ENCODE measurements at places on chromosomes 4 and X.

- no peaks in the 10 kb centered on the region for H3K27me3 ChIP-seq
- no peaks in the 10 kb centered on the region for H3K4me1 ChIP-seq
- DNase-seq: no peak
- no peak overlapping the region for H3K4me3 ChIP-seq
- H3K27ac ChIP-seq: no peak overlapping the region
Observed at GRCh38 chr4:52371841-52372240, 287.3 kb downstream of the USP46 start.

- H3K4me1 ChIP-seq: no peaks in the 10 kb centered on the region
- H3K27ac ChIP-seq: no peak overlapping the region
- H3K36me3 ChIP-seq: no peaks in the 10 kb centered on the region
- DNase-seq: peak; percentile 45
- no peak overlapping the region for H3K4me3 ChIP-seq
- no peaks in the 10 kb centered on the region for H3K27me3 ChIP-seq
Observed at GRCh38 chr4:49032440-49033161, 46.5 kb downstream of the CWH43 start.

GRCh38 chr4:121192013-121192412 lies 27.9 kb upstream of the TNIP3 start:
- H3K27ac ChIP-seq: no peak overlapping the region
- H3K4me1 ChIP-seq: peaks cover 30% of the 10 kb centered on the region
- H3K4me3 ChIP-seq: no peak overlapping the region
- no peak for DNase-seq

DNA sequence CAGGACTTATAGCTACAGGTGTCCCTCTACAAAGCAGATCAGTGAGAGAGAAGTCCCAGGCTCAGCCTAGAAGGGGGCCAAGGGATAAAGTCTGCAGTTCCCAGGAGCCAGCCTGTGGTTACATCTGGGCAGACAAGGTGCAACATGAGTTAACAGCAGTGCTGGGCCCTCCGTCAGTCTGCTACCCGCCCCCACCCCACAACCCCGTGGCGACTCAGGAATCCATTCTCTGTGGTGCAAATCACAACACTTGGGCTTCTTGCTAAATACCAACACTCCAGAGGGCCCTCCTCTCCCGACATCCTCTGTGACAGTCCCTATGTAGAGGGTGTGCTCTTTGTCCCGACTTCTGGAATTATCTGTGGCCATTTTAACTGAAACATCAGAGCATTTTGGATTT lies 13.8 kb downstream of the GPM6B start:
- no peaks in the 10 kb centered on the region for H3K36me3 ChIP-seq
- H3K4me1 ChIP-seq: 0 out of 2 replicates have a peak, but pooled peaks cover 8% of the 10 kb centered on the region
- no peaks in the 10 kb centered on the region for H3K27me3 ChIP-seq

DNA sequence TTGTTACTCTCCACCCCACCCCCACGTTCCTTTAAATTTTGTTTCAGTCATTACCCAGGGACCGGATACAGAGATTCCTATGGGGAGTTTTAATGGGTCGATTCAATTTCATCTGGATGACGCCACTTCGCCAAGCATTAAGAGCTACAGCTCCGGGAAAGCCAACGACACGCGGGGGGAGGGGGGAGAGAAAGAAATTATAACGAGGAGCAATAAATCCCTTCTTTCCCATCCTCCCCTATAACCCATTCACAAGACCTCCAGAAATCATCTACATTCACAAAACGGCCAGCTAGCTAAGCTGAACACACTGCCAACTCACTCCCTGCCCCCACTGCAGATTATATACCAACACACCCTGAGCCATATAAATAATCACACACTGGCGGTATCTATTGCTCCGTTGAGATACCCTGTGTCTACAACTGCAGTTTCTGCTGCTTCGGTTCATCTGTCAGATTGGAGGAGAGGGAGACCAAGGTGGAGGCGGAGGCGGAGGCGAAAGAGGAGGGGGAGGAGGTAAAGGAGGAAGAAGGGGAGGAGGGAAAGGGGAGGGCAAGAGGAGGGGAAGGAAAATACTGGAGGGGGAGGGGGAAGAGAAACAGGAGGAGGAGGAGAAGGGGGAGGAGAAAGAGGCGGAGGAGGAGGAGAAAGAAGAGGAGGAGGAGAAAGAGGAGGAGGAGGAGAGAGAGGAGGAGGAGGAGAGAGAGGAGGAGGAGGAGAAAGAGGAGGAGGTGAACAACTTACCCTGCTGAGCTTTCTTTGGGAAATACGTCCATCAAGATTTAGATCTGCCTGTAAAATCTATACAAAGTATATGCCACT lies 113.9 kb upstream of the VAMP7 start:
- H3K4me1 ChIP-seq: no peaks in the 10 kb centered on the region
- H3K27me3 ChIP-seq: no peaks in the 10 kb centered on the region
- peak; percentile 36 for DNase-seq
- peak overlapping the region; percentile 59 for H3K4me3 ChIP-seq

GRCh38 chrX:56726605-56727004 lies 2.4 kb upstream of the NBDY start:
- no peaks in the 10 kb centered on the region for H3K36me3 ChIP-seq
- no peaks in the 10 kb centered on the region for H3K27me3 ChIP-seq
- DNase-seq: peak; percentile 49
- no peak overlapping the region for H3K4me3 ChIP-seq
- 0 out of 2 replicates have a peak, but pooled peaks cover 6% of the 10 kb centered on the region for H3K4me1 ChIP-seq

GRCh38 chr4:188023682-188024081 lies 28.1 kb downstream of the ZFP42 start:
- H3K36me3 ChIP-seq: no peaks in the 10 kb centered on the region
- no peak overlapping the region for H3K27ac ChIP-seq
- no peak overlapping the region for H3K4me3 ChIP-seq
- no peaks in the 10 kb centered on the region for H3K27me3 ChIP-seq
- no peak for DNase-seq

GRCh38 chr4:15649914-15650545 lies 5.1 kb downstream of the FBXL5 start:
- no peak overlapping the region for H3K27ac ChIP-seq
- no peaks in the 10 kb centered on the region for H3K27me3 ChIP-seq
- H3K4me1 ChIP-seq: peaks cover 34% of the 10 kb centered on the region
- peak; percentile 71 for DNase-seq
- no peaks in the 10 kb centered on the region for H3K36me3 ChIP-seq
- no peak overlapping the region for H3K4me3 ChIP-seq

- no peak overlapping the region for H3K4me3 ChIP-seq
- no peaks in the 10 kb centered on the region for H3K4me1 ChIP-seq
- H3K27me3 ChIP-seq: no peaks in the 10 kb centered on the region
- no peak for DNase-seq
- no peaks in the 10 kb centered on the region for H3K36me3 ChIP-seq
Observed at GRCh38 chrX:17433965-17434364, 59.0 kb downstream of the NHS start.

GRCh38 chr4:125801373-125801772 lies 486.6 kb downstream of the FAT4 start:
- no peaks in the 10 kb centered on the region for H3K36me3 ChIP-seq
- no peaks in the 10 kb centered on the region for H3K27me3 ChIP-seq
- DNase-seq: no peak
- H3K4me3 ChIP-seq: no peak overlapping the region

GRCh38 chr4:80340036-80340435 lies 4.5 kb downstream of the CFAP299 start:
- H3K4me1 ChIP-seq: no peaks in the 10 kb centered on the region
- no peaks in the 10 kb centered on the region for H3K36me3 ChIP-seq
- H3K4me3 ChIP-seq: no peak overlapping the region
- no peak overlapping the region for H3K27ac ChIP-seq
- no peaks in the 10 kb centered on the region for H3K27me3 ChIP-seq

DNA sequence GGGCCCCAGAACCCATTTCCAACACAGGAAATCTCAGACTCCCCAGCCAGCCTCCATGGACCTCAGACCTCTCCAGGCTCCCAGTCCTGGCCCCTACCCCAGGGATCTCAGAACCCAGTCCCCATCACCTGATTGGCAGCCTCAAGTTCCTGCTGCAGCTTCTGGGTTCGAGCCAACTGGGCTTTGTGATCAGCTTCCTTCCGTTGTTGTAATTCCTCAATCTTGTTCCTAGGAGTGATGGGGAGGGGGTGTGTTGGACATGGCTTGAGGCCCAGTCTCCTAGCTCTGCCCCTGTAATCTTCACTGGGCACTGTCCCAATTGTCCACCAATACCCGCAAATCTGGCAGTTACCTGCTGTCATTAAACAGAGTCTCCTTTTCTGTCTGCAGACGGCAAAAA lies 12.6 kb downstream of the GRIPAP1 start:
- H3K4me1 ChIP-seq: no peaks in the 10 kb centered on the region
- no peak for DNase-seq
- H3K36me3 ChIP-seq: no peaks in the 10 kb centered on the region
- H3K4me3 ChIP-seq: no peak overlapping the region
- H3K27me3 ChIP-seq: no peaks in the 10 kb centered on the region

DNA sequence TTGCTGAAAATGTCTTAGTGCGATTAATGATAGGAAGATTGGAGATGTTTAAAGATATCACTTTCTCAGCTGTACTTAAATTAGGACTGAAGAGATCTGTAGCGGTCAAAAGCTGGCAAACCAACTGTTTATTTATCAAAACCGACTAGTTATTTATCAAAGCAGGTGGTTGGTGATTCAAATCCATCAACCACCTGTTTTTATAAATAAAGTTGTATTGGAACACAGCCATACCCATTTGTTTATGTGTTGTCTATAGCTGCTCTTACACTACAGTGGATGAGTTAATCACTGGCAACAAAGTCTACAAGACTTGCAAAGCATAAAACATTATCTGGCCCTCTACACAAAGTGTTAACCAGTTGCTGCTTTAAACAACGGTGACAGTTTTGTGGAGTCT lies 76.8 kb downstream of the IL15 start:
- no peaks in the 10 kb centered on the region for H3K27me3 ChIP-seq
- no peak for DNase-seq
- no peaks in the 10 kb centered on the region for H3K4me1 ChIP-seq
- H3K36me3 ChIP-seq: no peaks in the 10 kb centered on the region
- no peak overlapping the region for H3K4me3 ChIP-seq
- no peak overlapping the region for H3K27ac ChIP-seq

- H3K4me3 ChIP-seq: no peak overlapping the region
- no peak overlapping the region for H3K27ac ChIP-seq
- H3K27me3 ChIP-seq: no peaks in the 10 kb centered on the region
Observed at GRCh38 chrX:17564689-17565409, 172.4 kb upstream of the SCML1 start.

DNA sequence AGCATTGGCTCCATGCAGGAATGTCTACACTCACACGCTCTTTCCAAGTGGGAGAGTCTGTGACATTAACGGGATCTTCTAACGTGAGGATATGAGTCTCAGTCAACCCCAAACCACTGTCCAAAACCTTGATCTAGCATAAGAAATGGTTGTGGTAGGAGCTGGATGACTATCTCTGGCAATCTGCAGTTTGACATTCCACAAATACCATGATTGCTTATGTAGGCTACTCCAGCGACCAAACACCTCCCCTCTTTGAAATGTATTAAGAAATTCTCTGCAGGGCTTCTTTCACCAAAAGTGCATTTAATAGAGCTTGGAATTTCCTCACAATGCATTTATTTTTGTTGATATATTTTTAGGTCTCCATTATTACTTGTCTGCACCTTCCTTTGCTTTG lies 14.1 kb upstream of the STX18 start:
- H3K4me1 ChIP-seq: no peaks in the 10 kb centered on the region
- no peaks in the 10 kb centered on the region for H3K27me3 ChIP-seq
- no peaks in the 10 kb centered on the region for H3K36me3 ChIP-seq
- no peak overlapping the region for H3K4me3 ChIP-seq

- H3K4me1 ChIP-seq: peaks cover 2% of the 10 kb centered on the region
- H3K27me3 ChIP-seq: no peaks in the 10 kb centered on the region
- peak; percentile 48 for DNase-seq
- H3K4me3 ChIP-seq: no peak overlapping the region
- no peak overlapping the region for H3K27ac ChIP-seq
- no peaks in the 10 kb centered on the region for H3K36me3 ChIP-seq
Observed at GRCh38 chr4:77959566-77960338, 97.1 kb downstream of the MRPL1 start.

DNA sequence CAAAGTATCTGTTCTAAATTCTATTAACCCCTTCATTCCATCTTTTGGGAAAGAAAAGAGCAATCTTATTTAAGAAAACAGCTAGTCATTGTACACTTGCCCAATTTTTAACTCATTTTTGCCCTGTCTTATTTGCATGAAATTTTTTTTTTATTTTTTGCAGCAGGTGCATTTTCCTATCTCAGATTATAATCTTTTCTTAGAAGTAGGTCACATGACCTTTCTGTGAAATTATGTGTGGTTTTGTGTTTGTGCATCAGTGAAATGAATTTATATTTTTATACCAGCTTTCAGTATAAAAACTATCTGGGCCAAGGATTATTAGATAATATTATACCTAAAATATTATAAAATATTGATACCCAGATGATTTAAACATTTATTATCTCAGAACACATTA lies 145.6 kb downstream of the INPP4B start:
- H3K36me3 ChIP-seq: no peaks in the 10 kb centered on the region
- H3K4me1 ChIP-seq: no peaks in the 10 kb centered on the region
- DNase-seq: no peak
- H3K4me3 ChIP-seq: no peak overlapping the region
- H3K27me3 ChIP-seq: no peaks in the 10 kb centered on the region

- DNase-seq: no peak
- no peaks in the 10 kb centered on the region for H3K4me1 ChIP-seq
- no peak overlapping the region for H3K4me3 ChIP-seq
Observed at GRCh38 chrX:14573161-14573560, 43.8 kb downstream of the GLRA2 start.

DNA sequence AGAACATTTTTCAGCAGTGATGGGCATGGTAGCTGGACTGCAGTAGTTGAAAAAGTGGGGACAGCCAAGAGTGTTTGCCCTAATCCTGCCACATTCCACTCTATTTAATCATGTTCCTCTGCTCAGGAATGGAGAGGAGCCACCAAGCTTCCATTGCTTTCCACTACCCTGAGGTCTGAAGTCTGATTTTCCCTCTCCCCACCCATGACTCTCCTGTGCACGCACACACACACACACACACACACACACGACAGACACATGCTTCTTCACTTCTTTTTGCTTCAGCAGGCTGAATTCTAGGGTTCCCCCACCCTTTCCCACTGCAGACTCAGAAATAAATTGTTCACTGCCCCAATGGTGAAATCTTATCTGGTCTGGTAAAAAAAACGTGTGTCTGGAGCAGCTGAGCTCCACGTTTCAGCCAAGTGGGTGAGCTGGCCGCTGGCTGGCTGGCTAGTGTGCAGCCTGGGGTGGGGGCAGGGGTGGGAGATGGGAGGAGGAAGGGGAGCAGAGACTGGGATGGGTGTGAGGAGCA lies 142.7 kb upstream of the NALF2 start:
- no peak overlapping the region for H3K4me3 ChIP-seq
- H3K36me3 ChIP-seq: no peaks in the 10 kb centered on the region
- DNase-seq: no peak
- H3K4me1 ChIP-seq: no peaks in the 10 kb centered on the region
- no peaks in the 10 kb centered on the region for H3K27me3 ChIP-seq

GRCh38 chrX:17376431-17377077 lies 1.6 kb downstream of the NHS start:
- H3K27ac ChIP-seq: no peak overlapping the region
- no peak overlapping the region for H3K4me3 ChIP-seq
- no peak for DNase-seq
- H3K4me1 ChIP-seq: no peaks in the 10 kb centered on the region

DNA sequence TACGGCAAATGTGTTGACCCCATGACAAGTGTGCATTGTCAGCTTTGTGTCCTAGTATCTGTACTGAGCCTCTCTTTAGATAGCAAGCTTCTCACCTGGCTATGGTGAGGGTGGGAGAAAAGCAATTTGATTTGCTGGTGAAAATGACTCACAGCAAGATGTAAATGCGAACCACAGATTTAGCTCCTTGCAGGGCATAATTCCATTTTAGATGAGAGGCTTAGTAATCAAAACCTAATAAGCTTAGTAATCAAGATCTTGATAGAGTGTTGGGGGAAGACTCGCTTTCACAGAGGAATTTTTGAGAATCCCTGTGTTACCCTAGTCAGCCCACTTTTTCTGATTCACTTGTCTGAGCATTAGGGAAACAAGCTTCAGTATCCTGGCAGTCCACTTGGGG lies 7.7 kb upstream of the OCIAD2 start:
- no peaks in the 10 kb centered on the region for H3K4me1 ChIP-seq
- no peak overlapping the region for H3K27ac ChIP-seq
- DNase-seq: no peak
- no peak overlapping the region for H3K4me3 ChIP-seq
- no peaks in the 10 kb centered on the region for H3K27me3 ChIP-seq

All from MM.1S (cell line).